Fibroblast of skin of right biceps (primary cell): ENCODE measurements at places on chromosomes 2 and 18.

DNA sequence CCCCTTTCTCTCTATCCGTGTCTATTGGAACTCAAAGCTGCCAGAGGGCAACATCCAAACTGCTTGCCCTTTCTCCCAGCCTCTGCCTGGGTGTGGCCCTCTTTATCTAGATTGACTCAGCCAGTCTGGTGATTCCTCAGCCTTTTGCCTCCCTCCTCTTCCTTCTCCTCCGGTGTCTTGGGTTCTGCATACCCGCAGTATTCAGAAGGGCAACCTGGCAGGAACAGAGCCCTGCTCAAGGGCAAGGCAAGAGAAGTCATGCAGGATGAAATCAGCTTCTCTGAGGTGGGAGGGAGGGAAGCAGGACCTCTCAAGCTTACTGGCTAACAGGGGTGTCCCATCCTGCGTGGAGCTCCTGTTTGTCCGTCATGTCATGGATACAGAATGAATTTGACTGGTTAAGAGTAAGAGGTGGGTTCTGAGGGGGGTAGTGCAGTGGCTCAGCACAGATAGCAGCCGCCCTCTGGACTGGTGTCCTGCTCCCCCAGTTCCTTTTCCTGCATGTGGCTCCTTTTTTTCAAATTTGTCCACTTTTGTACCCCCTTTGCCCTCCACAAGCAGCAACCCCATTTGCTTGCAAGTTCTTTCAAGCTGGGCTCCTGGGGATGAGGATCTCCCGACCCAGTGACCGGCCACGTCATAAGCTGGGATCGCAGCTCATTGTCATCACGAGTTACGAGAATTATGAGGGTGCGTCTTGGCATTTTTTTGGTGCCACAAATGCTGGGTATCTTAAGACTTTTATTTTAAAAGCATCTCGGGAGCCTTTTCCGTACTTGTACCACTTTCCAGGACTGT, 154.1 kb downstream of the FHOD3 start:
- DNase-seq, result no peak

- DNase-seq, result peak; percentile 36
Measured at GRCh38 chr2:230885463-230886130, 20.9 kb downstream of the ITM2C start.

DNA sequence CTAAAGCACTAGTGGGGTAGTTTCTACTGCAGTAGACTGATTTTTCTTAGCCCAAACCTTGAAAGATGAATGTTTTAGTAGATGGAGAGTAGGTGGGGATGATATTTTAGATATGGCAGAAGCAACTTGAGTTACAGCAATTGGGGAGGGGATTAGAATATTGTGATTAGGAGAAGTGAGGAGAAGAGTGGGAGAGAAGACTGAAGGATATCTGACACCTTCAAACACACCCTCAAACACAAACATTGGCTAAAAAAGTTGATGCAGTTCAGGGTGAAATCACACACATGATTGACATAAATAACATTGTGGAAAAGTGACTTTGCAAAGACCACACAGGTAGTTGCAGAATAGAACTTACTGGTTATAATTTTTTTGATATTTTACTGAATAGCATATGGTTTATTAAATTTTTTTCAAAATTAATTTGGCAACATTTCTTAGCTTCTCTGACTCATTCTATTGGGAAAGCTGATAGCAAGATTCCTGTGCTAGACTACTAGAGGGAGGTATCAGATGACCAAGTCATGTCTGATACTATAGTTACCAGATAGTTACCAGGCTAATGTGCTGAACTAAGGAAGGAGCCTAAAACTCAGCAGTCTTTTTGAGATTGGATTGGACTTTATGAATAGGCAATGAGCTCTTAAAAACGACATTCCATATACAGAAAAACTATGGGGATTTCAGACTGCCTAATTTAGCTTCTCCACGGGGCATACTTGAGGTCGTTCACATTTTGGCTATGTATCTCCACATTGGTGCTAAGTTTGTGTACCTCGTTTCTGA, 73.0 kb downstream of the ACTR3 start:
- DNase-seq, result peak; percentile 60

GRCh38 chr2:79189465-79189864, 29.9 kb upstream of the REG3A start:
- DNase-seq, result no peak

DNA sequence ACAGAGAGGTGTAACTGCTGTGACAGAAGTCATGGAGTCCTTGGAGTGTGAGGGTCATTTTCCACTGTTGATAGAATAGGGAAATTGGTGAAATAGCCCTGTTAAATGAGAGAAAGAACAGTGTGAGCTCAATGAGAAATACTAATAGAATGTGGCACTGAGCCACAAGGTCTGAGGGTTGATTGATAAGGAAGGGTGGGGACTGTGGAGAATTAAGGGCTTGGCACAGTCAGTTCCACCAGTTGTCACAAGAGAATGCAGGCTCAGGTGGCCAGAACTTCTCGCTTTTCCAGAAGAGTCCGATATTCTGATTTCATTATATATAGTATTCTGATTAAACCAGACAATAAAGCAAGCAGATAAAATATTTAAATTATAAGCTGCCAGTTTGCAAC, 9.1 kb upstream of the IL1RN start:
- DNase-seq, result no peak

- no peak for DNase-seq
Measured at GRCh38 chr18:39942702-39943101, 2012.3 kb upstream of the PIK3C3 start.

- peak; percentile 97 for DNase-seq
Measured at GRCh38 chr2:120539937-120540718, 194.2 kb downstream of the INHBB start.

GRCh38 chr2:134692499-134692898, 26.3 kb downstream of the TMEM163 start:
- no peak for DNase-seq

GRCh38 chr2:231894566-231895380, 31.4 kb downstream of the NPPC start:
- DNase-seq, result no peak

GRCh38 chr2:46535360-46535759, 56.0 kb downstream of the TMEM247 start:
- DNase-seq, result no peak

DNA sequence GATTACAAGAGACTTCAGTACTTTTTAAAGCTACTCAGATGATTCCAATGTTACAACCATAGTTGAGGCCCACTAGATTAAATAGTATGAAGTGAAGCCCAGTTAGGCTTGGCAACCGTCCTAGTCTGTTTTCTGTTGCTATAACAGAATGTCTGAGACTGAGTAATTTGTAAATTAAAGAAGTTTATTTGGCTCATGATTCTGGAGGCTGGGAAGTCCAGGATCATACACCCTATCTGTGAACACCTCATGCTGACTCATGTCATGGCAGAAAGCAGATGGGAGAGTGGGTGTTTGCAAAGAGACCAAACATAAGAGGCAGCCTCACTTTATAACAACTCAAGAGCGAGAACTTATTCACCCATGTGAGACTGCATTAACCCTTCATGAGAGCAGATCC, 63.1 kb downstream of the CCDC150 start:
- no peak for DNase-seq

DNA sequence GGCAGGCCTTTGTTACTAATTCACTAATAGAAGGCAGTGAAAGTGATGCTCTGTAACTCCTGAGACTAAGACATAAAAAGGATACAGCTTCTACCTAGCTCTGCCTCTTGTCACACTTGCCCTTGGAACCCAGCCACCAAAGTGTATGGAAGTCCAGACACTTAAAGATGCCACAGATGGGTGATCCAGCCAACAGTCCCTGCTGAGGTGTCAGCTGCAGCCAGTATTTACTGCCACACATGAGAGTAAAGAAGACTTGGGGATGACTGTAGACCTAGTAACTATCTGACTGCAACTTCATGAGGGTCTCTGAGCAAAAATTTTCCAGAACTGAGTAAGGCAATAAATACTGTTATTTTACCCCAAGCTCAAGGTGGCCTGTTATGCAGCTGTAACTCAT, 8.8 kb downstream of the IMMT start:
- DNase-seq, result no peak

- peak; percentile 72 for DNase-seq
Measured at GRCh38 chr2:220533485-220533884, 906.1 kb downstream of the SLC4A3 start.

DNA sequence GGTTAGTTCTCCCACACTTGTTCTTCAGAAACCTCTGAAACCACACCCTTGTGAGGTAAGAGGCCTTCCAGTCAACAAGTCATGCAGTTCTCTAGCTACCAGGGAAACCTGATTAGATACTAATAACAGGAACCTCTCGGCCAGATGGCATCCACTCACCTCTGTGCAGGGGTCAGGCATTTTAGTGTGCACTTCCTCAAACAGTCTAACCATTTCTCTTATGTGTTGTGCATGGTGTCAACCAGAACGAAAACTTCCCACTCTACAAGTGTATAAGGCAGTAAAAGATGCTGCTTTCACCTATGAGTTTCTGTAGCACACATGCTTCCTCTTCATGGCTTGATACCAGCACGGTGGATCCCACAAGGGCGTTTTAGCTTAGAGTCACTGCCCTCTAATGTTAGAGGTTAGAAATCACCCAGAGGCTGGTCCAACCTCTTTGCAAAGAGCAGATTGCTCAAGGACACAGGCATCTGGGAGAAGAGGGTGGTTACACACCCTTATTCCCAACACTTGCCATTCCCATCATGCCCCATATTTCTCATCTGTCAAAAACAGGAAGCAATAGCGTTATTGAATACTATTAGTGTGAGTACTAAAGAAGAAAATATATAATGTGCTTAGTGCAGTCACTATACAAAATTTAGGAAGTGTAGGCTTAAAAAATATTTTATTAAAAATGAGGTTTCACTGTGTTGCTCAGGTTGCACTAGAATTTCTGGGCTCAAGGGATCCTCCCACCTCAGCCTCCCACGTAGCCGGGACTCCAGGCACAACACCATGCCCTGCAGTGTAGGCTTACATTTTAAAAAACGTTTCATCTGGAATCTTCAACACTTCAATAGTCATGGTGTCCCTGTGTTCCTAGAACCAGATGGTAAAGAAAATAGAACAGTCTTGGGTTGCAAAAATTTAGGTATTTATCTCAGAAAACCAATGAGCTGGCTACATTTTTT, 34.5 kb upstream of the RAB31 start:
- DNase-seq, result peak; percentile 74

DNA sequence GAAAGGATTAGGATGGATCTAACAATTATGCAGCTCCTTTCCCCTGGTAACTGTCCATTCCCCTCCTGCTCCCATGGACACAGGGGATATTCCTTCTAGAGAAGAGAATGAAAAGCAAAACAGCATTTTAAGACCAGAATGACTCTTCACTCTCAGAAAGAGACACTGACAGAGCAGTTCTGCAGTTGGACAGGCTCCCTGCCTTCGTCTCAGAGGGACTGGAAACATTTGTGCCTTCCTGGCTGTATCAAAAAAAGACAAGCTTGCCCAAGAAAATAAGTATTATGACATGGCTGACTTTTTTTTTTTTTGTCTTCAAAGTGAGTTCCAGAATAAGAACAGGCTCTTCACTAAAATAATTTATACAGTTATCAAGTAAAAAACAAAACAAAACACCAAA, 9.5 kb downstream of the PID1 start:
- DNase-seq, result no peak

DNA sequence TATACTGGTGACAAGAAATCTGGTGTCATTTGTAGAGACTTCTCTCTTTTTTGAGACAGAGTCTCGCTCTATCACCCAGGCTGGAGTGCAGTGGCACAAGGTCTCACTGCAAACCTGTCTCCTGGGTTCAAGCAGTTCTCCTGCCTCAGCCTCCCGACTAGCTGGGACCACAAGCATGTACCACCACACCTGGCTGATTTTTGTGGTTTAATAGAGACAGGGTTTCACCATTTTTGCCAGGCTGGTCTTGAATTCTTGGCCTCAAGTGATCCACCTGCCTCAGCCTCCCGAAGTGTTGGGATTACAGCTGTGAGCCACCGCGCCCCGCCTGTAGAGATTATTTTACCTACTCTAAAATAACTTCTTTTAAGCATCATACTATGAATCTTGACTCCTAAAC, 6.5 kb downstream of the HNRNPLL start:
- DNase-seq, result no peak

- DNase-seq, result peak; percentile 95
Measured at GRCh38 chr2:65662654-65663432, 230.4 kb upstream of the SPRED2 start.

DNA sequence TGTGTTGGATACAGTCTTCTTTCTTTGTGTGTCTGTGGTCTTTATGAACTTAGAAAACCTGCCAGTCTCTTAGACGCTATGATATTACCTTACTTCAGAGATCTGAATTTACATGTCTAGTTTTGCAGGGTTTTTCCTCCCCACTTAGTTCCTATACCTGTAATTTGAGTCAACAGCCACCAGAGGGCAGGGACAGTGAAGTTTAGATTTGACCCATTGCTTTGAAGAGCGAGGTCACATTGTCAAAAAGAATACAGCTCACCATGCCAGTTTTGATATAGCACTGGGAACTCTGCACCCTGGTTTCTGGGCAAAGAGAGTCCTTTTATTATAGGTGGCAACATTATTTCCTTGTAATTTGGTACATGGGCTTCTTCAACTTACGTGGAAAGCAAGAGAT, 102.3 kb downstream of the MAPK4 start:
- no peak for DNase-seq

- DNase-seq, result no peak
Measured at GRCh38 chr18:36675076-36675475, 153.7 kb downstream of the TPGS2 start.

- peak; percentile 69 for DNase-seq
Measured at GRCh38 chr2:171598713-171599319, 76.5 kb downstream of the CYBRD1 start.

DNA sequence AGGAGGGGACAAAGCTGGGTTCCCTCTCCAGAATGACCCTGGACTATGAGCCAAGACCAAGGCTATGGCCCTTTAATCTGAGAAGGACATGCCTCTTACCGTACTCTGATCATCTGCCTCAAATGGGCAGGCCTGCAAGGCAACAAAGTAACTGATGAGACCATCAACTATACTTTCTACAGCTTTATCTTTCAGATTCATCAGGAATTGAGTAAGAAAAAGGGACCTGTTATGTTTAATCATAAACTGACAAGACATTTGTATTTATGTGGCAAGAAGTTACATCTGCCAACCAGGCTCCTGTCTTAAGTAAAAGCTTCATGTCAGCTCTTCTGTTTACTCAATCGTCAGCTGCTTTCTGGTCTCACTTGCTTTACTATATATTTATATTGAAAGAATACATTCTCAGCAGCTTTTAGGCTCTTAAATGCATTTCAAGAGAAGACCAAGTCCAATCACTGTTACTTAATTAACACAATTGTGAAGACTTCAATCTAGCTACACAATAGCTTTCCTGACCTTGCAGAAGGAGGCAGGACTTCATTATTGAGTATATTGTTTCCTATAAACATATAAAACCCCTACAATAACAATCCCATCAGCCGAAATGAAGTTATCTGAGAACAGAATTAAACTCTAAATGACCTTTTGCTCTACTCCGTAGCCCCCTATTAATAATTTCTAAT, 163.8 kb downstream of the ETAA1 start:
- no peak for DNase-seq
